ENCODE measurements at places on chromosomes 12 and 14. TPM values are rescaled to one million over a fixed set of nuclear protein-coding genes. Genes with fewer than 3 reads are reported as not detected.

Gene PTPRQ
- not detected for total RNA-seq

Gene CLEC6A
- not detected for total RNA-seq

Gene DNAI7
- not detected for total RNA-seq

Gene LYZ
- not detected for total RNA-seq

Gene PTPRO
- 0.11 TPM for total RNA-seq

All from Karpas-422 (cell line).